ENCODE measurements at places on chromosomes 5 and 9.

DNA sequence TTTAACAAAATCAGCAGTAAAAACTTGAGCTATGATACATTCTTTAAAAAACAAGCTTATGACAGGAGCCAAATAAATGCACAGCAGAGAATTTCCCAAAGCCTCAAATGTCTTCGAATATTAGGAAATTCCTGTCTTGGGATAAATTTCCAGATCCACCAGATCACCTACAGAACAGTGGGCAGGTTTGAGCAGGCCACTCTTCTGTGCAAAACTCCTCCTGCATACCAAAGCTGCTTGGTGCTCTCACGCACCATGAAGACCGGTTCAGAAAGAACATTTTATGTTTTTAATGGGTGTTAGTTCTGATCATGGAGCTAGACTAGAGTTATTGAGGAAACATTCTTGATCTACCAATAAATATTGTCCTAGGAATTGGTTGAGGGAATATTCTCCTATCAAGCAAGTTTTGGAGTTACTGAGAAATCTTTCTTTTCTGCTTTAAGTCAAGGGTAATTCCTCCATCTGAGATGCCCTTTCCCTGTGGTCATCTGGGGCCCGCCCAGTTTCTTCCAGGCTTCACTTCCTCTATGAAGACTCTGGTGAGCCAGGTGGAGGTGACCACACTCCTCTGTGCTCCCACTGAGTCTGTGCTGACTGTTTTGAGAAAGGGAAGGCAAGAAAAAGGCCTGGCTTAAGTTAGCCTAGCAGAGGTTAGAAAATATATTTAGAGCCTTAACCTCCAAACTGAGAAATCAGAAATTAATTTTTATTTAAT, 17.9 kb downstream of the TNFSF15 start:
- no peak for DNase-seq

DNA sequence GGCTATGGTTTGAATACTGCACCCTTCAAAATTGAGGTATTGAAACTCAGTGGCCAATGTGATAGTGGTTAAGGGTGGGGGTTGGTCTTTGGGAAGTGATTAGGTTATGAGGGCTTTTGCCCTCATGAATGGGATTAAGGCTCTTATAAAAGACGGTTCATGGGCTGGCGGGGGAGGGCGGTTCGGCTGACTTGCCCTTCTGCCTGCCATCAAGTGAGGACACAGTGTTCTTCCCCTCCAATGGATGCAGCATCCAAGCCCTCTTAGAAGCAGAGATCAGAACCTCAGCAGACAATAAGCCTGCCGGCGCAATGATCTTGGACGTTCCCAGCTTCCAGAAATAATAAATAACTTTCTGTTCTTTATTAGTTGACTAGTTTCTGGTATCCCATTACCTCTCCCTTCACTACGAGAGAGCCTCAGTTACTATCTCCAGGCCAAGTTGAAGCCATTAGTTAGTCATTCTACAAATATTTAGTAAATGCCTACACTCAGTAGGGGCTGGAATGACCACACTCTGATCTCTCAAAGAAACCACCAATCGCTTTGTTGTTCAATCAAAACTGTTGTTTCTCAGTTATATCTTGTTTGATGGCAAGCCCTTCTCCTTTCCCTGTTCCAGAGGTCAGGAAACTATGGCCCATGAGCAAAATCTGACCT, 219.3 kb downstream of the TSSK1B start:
- DNase-seq = no peak

DNA sequence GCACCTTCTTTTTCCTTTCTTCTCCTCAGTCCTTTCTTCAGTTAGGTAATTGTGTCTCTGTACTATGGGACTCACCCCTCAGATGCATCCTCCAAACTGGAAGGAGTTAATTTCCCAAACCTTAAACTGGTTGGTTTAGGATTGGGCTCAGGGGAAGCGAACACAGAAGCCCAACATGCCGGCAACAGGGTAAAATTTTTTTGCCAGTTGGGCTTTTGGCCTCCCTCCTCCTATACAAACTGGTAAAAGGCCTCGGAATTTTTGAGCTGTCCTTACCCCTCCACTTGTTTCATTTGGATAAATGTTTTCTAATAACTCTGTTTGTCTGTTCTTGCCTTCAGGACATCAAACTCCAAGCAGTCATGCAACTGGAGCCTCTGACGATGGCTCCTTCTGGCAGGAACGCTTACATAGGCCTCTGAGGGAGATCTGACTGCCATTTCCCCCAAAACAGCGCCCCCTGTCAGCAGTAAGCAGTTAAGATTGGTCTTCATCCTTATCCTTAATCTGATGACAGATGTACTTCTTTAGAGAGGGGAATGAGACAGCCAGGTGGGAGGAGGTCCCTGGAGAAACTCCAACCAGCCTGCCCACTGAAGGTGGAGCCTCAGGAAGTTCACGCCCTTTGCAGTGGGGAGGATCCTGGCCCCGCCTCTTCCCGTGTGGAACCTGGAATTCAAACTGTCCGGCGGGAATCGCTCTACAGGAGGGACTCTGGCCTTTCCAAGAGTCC, 57.8 kb upstream of the SPINK5 start:
- peak; percentile 32 for DNase-seq

DNA sequence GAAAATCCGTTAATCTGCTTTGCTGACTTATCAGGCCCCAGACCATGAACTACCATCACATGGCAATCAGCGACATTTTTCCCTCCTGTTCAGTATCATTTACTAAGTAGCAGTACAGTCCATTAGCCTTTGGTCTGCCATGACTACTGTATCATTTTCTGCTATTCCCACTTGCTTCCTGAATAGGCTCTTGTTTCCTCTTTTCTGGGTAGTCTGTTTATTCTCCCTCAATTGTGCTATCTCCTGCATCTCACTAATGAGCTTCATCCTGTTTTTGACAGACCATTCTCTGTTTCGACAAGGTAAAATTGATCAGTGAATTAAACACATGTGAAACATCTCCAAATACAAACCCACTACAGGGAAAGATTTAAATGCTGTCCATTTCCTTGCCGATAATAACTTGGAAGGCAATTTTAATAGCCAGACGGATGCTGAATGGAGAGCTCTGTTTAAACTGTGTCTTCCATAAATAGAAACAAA, 263.5 kb upstream of the ANKRD55 start:
- no peak for DNase-seq

DNA sequence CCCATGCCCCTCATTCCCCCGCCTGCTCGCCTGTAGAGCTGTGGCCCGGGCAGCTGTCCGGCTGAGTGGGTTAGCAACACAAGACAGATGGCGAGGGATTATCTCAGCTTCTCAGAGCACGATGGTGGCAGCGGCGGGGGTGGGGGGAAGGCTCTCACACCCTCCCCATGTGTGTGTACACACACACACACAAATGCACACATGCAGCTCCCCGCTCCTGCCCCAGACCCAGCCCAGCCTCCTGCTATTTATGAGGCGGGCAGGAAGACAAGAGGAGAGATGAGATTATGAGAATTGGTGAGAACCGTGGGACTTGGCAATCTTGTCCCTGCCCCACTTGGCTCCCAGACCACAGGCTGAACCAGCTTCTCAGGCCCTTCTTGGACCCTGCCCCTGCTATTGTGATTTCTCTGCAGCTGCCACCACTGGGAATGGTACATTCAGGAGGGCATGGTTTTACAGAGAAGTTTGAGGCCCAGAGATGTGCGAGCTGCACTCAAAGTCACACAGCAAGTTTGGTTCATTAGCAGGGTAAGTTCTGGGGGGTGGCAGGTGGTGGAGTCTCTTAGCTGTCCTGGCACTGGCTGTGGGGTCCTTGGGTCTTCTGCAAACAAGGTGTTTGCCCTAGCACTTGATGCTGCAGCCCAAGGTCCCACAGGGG, 51.0 kb upstream of the PSD2 start:
- DNase-seq = no peak

DNA sequence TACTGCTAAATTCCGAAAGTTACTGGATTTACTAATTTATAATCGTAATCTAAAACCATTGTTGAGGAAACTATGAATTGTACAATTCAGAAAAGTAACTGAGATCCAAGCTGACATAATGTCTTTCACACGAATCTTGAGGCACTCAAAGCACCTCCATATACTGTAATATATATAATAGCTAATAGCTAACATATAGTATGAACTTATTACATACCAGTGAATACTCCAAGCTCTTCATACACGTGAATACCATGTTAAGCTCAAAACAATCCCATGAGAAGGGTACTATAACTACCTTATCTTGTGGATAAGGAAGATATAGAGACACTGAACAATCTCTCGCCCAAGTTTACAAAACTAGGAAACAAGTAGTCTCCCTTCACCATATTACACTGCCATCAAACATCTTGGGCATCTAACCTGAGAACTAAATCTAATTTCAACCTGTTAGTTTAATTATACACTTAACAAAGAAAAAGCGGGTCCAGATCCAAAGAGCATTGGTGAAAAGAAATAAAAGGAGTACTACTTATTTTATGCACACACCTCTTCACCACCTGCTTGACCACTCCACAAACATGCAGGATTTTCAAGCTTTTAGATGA, 1.0 kb downstream of the NUDCD2 start:
- DNase-seq = no peak

- no peak for DNase-seq
These were observed 64.0 kb downstream of the PRRC1 start for GRCh38 chr5:127581450-127581849.

DNA sequence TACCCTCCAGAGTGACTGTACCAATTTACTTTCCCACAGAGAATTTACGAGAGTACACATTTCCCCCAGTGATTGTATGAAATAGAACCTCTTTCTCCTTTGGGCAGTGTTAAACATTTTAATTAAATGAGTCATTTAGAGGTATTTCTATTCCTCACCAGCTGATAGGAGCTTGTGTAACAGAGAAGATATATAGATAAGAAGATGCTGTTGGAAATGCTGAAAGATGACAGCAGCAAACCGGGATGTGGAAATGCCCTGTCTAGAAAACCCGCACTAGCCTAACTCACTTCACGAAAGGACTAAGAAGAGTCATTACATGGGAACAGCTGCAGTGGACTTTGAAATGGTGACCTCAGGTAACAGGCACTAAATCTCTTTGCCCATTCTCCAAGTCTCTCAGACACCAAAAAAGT, 68.3 kb downstream of the LPAR1 start:
- DNase-seq = no peak

Measured in NCI-H526 (cell line).